GM12892 (cell line): ENCODE measurements at places on chromosomes 11 and 22.

DNA sequence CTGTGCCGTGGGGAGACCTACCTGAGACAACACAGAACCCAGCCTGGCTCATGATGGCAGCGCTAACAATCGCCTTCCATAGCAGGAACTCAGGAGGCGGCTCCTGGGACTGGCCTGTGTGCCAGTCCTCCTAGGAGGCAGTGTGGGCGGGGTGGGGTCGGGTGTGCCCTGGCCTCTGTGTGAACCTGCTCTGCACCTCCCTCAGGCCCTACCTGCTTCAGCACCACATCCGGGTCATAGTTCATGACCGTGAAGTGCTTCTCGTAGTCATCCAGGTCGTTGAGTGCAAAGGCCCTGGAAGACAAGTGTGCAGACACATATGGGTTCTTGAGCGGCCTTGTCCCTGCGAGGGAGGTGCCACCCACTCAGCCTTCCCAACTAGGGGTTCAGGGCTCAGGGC, 15.3 kb downstream of the TTLL12 start:
- DNase-seq: no peak

DNA sequence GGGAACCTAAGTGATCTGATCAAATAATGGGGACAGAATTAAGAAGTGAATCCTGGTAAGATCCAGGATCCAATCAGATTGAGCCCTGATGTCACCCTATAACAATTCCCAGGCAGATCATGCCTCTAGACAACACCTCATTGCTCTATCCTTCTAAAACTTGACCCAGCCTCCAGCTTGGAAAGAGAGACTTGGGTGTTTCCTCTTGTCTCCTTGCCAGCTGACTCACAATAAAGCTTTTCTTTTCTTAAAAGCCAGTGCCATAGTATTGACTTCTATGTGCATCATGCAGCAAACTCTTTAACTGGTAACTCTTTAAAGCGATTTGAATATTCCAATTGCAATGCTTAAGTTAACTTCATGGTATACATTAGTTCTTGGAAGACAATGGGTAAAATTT, 109.6 kb upstream of the CHORDC1 start:
- DNase-seq: no peak

DNA sequence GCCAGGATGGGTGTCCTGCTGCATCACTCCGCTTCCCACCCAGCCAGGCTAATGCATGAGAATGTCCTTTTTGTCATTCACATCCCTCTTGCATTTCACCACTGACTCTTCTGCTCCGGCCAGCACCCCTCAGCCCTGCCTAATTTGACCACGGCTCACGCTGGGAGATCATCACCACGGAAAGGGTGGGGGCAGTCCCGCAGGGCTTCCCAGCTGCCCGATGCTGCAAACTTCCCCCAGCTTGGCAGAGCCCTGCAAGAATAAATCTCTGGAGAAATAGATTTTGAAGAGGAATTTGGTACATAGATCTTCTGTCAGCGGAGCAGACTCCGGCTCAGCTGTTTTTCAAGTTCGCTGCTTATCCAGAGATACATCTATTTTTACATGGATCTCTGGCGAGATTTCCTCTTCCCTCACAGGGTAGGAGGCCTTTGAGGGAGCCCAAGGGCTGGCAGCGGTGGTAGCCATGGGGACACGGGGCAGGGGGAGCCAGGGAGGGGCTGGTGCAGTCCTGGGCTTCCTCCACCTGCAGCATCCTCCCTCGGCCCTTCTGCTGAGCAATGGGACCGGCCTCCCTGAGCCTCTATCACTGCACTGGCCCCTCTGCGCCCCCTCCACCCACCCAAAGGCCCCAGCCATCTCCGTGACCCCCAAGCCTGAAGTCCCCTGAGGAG, 62.6 kb downstream of the BUD13 start:
- DNase-seq: no peak

DNA sequence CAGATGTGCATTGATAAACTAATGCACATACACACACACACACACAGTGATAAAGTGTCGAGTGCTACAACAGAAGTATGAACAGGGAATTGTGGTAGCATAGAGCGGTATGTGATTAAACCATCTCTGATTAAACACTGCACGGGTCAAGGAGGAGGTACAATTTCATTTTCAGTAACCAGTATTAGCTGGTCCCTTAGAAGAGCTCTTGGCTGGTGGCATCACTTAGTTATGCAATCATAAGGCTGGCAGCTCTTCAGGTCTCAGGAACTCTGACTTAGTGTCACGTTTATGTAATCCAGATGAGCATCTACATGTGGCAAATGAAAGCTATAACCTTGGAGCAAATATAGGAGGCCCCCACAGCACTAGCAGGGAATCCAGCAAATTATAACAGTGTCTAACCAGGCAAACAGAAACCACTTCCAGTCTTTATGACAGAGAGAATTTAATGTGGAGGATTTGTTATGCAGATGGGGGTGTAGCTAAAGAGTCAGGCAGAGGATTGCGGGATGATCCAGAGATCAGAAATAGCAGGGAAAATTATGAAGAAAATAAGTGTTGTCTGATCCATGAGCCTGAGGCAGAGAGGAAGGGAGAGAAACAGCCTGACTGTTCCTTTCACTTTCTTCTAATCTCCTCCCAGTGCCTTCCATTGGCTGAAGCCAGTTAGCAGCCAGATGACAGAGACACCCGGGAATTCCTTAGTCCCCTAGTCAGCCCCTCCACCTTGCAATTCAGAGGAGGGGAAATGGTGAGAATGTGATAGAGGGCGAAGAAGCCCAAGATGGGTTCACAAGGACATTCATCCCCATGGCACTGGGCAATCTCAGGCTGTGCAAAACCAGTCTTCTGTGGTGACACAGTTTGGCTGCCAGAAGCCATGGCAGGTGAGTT, 533.1 kb upstream of the TENM4 start:
- no peak for DNase-seq

- DNase-seq: no peak
Measured at GRCh38 chr11:81211050-81211449, 1522.6 kb downstream of the FAM181B start.
